ENCODE measurements at places on chromosomes 3 and 15. TPM values are rescaled to one million over a fixed set of nuclear protein-coding genes. Genes with fewer than 3 reads are reported as not detected.

CCDC80 gene
- 201 TPM for total RNA-seq

DLEC1 gene
- total RNA-seq: 0.49 TPM

MYH15 gene
- total RNA-seq: 0.49 TPM

PTX3 gene
- 24.6 TPM for total RNA-seq

- DNase-seq: peak; percentile 98
Observed at GRCh38 chr15:90716976-90717821, at the start of gene BLM. BLM (plus strand) TSS chr15:90717346; CDS start chr15:90747393, 30,047 bp downstream.

GRCh38 chr15:93030430-93031102, 58.4 kb downstream of the RGMA start:
- peak; percentile 52 for DNase-seq

DNA sequence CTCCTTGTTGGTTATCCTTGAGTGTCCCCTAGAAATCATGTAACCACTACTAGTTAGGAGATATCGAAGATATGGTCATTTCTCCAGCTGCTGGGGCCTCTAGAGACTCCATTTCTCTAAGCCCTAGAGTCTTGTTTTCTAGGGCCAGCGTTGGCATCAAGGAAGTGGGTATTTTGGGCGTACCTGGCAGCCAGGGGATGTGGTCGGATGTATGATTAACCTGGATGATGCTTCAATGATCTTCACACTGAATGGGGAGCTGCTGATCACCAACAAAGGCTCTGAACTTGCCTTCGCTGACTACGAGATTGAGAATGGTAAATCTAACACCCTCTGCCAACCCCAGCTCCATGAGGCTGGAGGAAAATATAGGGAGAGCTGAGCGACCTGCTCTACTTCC, 325.5 kb downstream of the RYR3 start:
- DNase-seq: no peak
